Naive B cell (primary cell): ENCODE measurements at places on chromosomes 11 and 22.

GRCh38 chr11:35981581-35981980 lies 37.7 kb downstream of the LDLRAD3 start:
- DNase-seq, result no peak

GRCh38 chr11:77127235-77127911 lies 673 bp upstream of the MYO7A start:
- DNase-seq, result peak; percentile 41

DNA sequence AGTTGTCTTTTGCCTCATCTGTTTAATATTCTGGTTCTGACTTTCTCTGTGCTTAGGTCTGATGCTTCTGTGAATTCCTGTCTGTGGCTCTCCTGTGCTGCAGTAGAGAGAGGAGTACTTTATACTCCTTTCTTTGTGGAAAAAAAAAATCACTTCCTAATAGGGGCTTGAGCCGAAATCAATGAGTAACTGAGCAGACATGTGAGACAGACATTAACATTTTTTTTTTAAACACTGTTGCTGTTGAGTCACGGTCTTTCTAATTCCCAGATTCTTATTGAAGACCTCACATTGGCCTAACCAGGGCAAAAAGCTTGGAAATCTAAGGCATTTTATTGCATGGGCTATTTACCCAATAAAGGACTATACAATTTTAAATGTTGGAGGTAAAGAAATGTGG lies 86.1 kb downstream of the GRM5 start:
- DNase-seq, result no peak

DNA sequence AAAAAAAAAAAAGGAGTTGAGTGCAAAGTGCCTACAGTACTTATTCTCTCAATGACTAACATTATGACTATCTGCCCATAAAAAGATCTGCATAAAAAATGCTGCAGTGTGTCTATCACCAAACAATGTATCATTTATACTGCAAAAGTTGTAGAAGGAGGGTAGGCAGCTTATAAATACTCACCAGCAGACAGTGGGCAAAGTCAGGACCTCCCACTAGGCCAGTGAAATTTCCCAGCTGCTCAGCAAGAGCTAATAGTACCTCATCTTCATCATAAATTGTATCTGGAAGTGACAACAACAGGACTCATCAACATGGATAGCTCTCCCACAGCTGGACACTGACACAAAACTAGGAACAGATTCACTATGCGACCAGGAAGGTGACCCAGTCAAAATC lies 1.6 kb downstream of the PPP2R1B start:
- DNase-seq, result no peak

GRCh38 chr11:6717426-6717825 lies 34.3 kb upstream of the MRPL17 start:
- no peak for DNase-seq

DNA sequence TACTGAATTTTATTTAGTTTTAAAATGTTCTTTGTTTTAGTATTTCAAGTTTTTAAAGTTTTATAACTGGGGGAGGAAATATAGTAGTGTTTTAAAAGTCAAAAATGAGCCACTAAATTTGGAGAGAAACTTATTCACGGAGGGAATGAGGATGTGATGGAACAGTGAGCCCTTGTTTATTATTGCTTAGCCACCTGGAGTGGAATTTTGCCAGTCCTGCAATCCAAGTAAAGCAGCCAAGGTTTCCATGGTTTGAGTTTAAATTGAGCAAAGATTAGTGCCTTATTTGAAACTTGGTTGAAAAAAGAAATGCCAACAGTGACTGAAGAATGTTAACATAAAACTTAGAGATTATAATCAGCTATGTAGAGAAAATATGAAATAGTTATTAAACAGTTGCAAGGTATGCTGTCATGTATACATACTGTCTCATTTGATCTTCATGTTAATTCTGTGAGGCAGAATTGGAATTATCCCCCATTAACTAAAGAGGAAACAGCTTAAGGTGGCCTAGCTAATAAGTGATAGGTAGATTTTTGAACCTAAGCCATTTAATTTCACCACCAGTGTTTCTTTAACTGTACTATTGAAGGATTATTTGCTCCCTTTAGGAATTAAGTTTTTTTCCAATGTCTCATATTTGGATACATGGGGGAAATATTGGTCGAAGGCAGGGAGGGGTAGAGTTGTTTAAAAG lies 36.4 kb downstream of the SWAP70 start:
- no peak for DNase-seq

- DNase-seq, result no peak
These were observed 64.7 kb downstream of the PDE2A start for GRCh38 chr11:72609476-72609875.
